ENCODE measurements at places on chromosomes 7 and 10.

GRCh38 chr10:132582771-132583170 is 45.2 kb downstream of the INPP5A start:
- DNase-seq, result no peak

DNA sequence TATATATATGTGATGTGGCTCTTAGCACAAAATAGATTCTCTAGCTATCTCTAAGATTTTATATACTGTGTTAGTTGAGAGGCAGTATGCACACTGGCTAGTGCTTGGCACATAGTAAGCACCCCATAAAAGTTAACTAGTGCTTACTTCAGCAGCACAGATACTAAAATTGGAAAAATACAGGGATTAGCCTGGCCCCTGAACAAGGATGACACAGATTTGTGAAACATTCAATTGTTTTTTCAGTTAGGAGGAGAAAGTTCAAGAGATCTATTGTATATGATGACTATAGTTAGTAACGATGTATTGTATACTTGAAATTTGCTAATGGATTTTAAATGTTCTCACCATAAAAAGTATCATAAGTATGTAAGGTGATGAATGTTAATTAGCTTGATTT is 78.3 kb upstream of the LRRC17 start:
- DNase-seq, result no peak

DNA sequence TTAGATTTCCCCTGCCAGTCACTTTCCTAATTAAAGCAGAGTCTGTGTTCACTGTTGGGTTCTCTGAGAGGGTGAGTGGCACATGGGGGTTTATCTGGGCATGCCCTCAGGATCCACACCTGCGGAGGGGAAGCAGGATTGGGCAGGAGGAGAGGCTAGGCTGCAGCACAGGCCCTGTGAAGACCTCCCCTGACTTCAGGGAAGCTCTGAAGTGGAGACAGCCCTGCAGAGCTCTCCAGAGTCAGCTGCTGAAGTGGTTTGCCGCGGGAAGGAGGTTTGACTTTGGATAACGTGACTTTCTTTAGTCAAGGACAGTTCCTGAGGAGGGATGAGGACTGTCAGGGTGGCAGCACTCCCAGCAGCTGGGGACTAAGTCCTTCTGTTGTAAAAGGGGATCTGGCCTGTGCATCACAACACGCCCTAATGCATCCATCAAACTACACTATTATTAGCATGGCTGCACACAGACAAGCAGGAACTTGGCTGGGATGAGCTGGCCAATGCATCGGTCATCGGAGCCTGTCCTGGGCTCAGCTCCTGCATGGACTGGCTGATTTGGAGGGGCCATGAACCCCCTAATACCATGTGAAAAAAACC is 50.9 kb upstream of the LEP start:
- no peak for DNase-seq

- no peak for DNase-seq
Measured at GRCh38 chr7:133115596-133115995, 33.7 kb upstream of the CHCHD3 start.

GRCh38 chr10:91190388-91190870 is 30.0 kb upstream of the PCGF5 start:
- DNase-seq, result no peak

DNA sequence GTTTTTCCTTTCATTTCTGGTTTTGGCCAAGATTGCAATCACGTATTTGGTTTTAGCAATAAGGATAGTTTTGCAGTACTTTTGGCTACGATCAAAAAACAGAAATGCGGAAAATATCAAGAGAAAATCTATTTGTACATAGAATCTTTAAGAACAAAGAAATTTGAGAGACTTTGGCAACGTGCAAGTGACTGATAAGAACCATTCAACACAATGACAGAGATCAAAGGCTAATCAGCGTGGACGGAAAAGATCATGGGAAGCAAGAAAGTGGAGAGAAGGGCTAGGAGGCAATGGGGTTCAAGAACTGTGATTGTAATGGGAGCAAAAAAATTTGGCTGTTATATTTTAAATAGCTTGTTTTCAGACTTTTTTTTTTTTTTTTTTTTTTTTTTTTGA is 16.2 kb upstream of the LRRN3 start:
- DNase-seq, result no peak

DNA sequence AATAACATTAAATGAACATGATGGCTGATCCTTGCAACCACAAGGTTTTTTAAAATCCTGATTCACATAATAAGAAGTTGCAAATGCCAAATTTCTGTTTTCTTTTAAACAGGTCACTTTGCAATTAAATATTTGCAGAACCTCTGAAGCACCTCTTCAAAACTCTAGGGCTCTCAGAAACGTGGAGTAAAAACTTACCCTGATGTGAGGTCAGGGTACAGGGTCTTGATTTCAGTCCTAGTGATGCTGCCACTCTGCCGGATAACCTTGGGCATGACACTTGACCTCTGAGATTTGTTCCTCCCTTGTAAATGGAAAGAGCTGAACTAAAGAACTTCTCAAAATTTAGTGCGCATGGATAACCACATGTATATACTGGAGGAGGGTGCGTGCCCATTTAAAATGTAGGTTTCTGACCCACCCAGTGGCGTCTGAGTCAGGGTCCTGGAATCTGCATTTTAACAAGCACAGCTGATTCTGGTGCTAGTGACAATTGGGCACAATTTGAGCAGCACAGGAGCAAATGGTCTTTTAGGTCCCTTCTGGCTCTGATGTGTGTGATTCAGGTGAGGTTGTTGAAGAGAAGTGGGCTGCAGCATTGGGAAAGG is 35.5 kb upstream of the TNPO3 start:
- no peak for DNase-seq

DNA sequence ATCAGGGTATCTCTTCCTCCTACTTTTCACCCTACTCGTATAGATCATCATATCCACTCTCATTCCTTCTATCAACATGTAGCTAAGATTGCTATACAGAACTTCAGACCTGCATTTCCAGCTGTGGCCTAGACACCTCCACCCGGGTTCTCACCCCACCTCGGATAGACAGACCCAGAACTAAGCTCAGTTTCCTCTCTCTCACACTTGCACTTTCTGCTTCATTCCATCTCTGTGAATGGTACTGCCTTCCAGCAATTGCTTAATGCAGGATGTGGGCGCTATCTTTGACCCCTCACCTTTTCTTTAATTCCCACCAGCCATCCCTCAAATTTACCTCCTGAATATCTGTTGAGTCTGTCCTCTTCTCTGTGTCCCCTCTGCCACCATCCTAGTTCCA is 35.7 kb downstream of the AGK start:
- DNase-seq, result no peak

GRCh38 chr7:155066417-155066950 is 3.6 kb upstream of the HTR5A start:
- DNase-seq, result no peak

DNA sequence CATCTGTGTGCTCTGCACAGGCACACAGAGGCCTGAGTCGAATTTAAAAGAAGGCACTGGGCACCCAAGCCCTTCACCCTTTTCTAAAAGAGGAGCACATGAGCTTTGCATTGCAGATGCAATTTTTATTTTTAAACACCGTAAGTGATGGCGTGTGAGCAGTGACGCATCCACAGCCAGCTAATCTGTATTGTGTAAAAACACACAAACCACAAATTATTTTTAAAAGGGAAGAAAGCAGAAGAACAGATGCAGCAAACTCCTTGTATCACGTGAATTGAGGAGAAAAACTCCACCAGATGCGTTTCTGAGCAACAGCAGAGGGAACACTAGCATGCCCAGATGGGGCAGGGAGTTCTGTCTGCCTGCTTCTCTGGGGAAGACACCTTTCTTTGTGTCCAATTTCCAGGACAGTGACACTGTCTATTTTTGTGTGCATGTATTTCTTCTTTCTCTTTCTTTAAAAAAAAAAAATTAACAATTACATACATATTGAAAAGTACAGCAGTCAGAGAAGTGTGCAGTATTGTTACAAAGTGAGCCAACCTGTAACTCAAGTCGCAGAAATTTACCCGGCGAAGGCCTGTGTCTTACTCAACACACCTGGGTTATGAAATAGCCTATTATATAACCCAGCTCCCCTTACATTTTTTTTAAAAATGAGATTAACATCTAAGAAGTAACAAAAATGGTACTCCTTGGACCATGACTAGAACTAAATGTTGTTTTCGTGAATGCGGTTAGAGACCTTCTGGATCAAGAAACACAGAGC is 39.2 kb downstream of the EEPD1 start:
- DNase-seq, result no peak

- no peak for DNase-seq
Measured at GRCh38 chr7:48108959-48109847, 20.1 kb downstream of the UPP1 start.

GRCh38 chr7:109449760-109450159 is 880.1 kb downstream of the DNAJB9 start:
- no peak for DNase-seq

DNA sequence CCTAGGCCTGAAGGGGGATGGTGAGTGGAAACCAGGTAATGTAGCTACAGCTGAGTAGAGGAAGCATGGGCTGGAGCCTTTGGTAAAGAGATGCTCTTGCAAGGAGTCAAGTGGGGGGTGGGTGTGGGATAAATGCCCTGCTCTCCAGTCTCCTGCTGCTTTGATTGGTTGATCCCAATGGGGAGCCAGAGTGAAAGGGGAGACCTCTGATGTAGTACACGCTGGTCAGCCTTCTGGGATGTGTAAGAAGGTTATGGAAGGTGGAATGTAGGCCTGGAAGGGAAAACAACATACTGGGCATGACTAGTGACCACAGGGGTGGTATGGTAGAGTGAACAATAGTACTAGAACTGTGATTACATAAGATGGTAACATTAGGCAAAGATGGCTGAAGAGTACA is 44.3 kb downstream of the TET1 start:
- DNase-seq, result no peak

- no peak for DNase-seq
Measured at GRCh38 chr10:78775891-78776290, 292.9 kb upstream of the ZMIZ1 start.

DNA sequence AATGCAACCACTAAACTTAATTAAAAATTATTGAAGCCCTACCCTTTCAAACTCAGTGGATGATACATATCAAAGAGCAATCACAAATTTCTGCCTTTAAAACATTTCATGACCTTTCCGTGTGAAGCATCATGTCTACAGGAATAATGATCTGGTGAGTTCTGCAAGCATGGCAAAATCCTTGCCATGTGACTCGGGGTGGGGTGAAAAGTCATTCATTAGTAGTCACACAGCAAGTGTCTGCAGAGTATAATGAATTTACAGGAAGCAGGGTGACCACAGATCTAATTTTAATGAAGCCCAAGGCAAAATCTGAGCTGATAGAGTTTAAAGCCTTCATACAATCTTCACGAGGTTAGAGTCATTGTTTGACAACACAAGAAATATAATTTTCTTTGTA is 351.9 kb downstream of the THSD7A start:
- DNase-seq, result no peak

DNA sequence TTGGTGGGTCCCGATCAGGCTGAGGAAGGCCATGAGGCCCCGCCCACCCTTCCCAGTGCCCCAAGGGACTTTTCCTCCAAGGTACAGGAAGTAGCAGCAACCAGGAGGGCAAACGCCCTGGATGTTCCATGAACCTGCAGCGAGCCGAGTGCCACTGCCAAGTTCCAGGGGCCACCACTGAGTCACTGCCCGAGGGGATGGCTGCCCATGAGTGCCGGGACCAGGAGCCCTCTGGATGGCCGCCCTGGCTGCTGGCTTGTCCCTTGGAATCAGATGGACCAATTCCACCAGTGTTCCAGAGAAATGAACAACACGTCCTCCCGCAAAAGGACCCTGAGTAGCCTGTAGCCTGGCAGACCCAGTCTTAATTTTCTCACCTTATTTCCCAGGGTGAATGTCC is 74.2 kb downstream of the ZRANB1 start:
- DNase-seq, result no peak

DNA sequence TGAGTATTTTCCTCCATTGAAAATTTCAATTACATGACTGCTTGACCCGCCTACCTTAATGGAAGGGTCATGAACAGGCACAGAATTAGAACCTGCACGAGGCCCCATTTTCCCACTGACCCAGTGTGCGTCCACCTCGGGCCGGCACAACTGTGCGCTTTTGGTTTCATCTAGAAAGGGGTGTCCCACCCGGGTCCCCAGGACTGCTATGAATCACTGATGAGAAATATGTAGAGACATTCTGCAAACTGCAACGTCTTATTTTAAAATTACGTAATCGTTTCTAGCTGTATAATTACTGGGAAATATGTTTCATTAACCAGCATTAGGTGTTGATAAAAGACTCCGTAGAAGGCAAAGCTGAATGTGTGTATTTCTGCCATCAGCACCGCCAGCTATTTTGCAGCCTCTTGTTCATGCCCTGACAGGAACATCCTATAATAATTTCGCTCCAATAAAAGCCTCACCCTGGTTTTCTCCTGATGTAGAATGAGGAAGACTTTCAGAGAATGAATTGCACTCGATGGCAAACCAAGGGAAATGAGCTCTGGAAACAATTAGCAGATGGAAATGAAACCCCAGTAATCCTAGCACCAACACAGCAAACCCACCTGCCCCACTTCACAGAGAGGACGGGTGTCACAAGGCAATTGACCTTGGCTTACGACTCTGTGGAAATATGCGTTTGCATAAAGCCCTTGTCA is 562.1 kb downstream of the DNAJB6 start:
- DNase-seq, result no peak

DNA sequence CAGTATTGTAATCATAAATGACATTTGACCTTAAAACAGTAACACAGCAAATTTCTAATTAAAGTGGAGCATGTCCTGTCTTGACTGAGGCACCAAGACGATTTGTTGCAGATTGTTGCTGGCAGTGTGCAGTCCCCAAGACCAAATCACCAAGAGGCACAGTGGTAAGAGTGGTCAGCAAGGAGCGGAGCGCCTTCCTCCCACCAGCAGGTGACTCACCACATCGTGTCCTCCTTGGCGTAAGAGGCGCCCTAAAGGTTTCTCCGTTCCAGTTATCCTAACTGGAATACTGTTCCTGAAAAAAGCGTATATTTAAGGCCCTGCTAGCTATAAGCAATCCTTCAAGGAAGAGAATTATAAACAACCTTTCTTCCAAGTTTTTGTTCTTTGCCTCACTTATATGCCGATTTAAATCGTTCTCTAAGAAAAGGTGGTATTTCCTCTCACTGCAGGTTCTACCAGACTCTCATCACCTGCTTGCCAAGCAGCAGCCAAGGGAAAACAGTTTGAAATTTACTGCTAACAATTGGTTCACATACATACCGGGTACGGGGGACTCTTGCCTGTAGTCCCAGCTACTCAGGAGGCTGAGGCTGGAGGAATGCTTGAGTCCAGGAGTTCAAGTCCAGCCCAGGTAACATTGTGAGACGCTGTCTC is 10.7 kb upstream of the REPIN1 start:
- no peak for DNase-seq

- DNase-seq, result no peak
Measured at GRCh38 chr10:116233230-116233629, 39.8 kb downstream of the GFRA1 start.

- no peak for DNase-seq
Measured at GRCh38 chr10:49678827-49679479, 498 bp upstream of the C10orf53 start.
